ENCODE measurements at places on chromosomes 7 and 10.

GRCh38 chr7:158558816-158559215 lies 28.8 kb downstream of the PTPRN2 start:
- DNase-seq: no peak

DNA sequence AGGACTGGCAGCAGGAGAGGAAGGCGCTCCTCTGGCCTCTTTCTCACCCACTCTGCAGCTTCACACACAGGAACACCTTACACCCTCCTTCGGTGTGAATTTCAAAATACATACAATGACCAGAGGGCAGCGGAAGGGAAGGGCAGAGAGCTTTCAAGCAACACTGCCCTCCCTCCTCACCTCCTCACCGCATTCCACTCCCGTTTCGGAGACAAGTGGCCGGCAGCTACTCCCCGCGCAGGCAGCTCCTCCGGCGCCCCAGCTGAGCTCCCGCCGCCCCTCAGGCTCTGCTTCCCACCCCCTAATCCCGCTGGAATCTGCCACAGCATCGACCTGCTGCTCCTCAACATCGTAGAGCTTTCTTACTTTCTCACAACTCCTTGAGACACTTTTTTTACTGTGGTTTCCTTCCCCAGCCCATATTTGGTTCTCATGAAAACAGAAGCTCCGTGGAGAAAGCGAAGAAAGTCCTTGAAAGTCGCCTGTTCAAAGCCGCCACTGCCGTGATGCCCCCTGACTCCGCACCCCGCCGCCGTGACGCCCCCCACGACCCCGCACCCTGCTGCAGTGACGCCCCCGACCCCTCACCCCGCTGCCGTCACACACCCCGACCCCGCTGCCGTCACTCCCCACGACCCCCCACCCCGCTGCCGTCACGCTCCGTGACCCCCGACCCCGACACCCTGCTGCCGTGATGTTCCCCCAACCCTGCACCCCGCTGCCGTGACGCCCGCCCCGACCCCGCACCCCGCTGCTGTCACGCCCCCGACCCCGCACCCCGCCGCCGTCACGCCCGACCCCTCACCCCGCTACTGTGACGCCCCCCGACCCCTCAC lies 14.6 kb upstream of the GPER1 start:
- no peak for DNase-seq

DNA sequence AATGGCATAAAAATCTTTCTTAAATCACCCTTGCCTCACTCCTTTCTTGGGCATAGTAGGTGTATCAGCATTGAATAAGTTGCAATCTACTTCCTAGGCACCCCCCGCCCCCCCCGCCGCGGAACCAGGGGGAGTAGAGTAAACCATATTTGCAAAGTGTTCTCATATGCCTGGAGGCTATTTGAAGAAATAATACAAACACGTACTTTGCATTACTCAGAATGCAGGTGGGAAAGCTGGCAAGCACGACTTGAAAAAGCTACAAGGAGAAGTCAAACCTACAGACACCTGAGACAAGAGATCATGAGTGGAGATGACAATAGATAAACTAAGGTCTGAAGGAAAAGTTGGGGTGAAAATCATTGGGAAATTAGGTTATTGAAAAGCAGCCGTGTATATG lies 65.6 kb downstream of the POM121L12 start:
- DNase-seq: no peak

- peak; percentile 3 for DNase-seq
Observed at GRCh38 chr7:27095050-27095896, 527 bp downstream of the HOXA1 start.

DNA sequence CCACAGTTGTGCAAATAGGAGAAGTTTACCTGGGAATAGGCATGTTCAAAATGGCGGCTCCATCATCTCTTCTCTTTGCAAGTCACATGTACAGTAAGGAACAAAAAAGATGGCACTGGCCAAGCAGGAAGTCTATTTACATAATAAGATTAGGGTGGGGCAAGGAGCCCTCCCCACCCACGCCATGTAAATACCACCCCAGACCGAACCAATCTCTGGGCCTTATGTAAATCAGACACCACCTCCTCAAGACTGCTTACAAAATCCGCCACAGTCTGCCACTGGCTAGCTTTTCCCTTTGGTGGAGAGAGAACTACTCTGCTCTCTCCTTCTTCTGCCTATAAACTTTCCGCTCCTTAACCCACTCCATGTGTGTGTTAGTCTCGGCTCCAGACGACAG lies 1496.3 kb downstream of the REEP3 start:
- no peak for DNase-seq

- DNase-seq: no peak
Observed at GRCh38 chr7:91912494-91912893, 28.2 kb upstream of the AKAP9 start.

DNA sequence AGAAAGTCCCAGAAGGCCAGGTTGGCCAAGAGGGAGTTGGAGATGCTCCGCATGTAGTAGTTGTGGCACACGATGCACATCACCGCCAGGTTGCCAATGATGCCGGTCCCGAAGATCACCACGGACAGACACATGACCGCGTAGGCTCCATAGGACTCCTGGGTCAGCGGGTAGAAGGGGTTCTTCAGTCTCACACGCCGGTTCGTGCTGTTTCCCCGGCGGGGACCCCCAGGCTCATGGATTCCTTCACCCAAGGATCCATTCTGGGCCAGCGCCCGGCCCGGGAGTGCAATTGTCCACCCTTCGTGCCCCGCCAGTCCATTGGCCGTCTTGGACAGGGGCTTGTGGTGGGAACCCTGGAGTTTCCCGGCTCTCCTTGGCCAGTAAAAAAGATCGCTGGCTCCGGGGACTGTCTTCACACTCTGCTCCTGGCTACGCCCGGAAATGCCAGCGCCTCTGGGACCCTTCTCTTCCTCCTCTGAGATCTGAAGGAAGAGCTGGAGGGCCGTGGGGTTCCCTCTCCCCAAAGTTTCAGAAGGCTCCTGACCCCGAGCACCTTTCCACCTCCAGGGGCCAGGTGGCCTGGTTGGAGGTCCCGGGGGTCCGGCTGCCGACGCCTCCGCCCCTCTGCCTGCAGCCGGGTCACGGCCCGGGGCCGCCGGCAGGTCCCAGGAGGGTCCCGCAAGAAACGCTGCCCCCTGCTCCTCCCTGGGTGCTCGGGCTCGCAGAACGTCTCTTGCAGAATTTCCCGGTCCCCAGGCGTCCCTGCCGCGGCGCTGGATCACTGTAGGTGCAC lies 1.3 kb downstream of the GPR37 start:
- no peak for DNase-seq

- DNase-seq: no peak
Observed at GRCh38 chr10:76432016-76433012, 1000.9 kb downstream of the LRMDA start.

- no peak for DNase-seq
Observed at GRCh38 chr7:79652619-79653018, 199.2 kb upstream of the MAGI2 start.

GRCh38 chr7:133602291-133602690 lies 349.4 kb downstream of the EXOC4 start:
- DNase-seq: no peak

DNA sequence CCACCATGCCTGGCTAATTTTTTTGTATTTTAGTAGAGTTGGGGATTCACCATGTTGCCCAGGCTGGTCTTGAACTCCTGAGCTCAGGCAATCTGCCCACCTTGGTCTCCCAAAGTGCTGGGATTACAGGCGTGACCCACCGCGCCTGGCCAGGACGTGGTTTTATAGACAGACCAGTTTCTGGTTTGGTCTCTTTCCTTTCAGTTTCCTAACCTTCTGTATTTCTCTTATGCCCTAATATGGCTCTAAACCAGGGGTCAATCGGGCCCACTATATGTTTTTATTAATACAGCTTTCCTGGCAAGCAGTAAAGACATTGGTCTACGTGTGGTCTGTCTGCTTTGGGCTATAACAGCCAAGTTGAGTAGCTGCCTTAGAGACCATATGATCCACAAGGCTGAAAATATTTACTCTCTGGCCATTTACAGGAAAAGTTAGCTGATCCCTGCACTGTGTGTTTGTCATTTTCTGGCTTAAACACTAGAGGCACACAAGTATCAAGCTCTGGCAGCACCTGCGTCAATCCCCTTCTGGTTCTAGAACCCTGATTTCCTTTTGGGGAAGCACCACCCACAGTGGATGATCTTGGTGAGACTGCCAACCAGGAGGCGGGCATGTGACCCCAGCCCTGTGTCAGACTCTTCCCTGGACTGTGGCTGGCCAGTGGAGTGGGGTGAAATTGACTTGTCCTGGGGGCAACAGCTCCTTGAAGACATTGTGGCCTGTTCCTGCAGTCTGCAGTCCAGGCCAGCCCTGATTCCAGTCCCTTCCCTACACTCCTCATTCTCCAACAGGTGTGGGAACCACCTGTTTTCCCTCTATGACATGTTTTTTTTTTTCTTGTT lies 497.2 kb downstream of the PLXNA4 start:
- no peak for DNase-seq

- DNase-seq: no peak
Observed at GRCh38 chr10:29621161-29621560, 13.6 kb downstream of the SVIL start.

- no peak for DNase-seq
Observed at GRCh38 chr7:156104501-156105336, 292.5 kb upstream of the SHH start.

DNA sequence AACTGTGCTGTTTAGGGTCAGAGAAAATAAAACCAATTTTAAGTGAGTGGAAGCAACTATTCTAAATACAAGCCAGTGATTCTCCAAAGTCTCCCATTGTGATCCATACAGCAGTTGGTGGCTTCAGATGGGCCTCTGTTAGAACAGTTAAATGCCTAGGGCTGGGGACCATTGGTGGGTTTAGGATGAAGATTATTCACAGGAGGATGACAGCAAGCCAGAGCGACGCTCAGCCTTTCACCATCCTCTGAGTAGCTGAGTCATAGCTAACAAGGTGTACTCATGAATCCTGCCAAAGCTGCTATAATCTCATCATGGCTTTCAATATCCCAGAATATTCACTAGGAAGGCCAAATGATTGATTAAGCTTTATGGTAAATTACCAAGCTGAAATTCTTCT lies 39.6 kb downstream of the STARD3NL start:
- DNase-seq: no peak

Measured in CD4-positive, alpha-beta T cell treated with Interleukin-15 for 4 hours (primary cell).